ENCODE measurements at places on chromosomes 5 and 9.
A peak's percentile ranks its signal among the peaks of the same experiment; 100 is the strongest.

GRCh38 chr5:69032009-69032408 is 61.8 kb upstream of the SLC30A5 start:
- DNase-seq: no peak

- peak; percentile 50 for DNase-seq
Observed at GRCh38 chr9:13144166-13144775, 135.2 kb downstream of the MPDZ start.

DNA sequence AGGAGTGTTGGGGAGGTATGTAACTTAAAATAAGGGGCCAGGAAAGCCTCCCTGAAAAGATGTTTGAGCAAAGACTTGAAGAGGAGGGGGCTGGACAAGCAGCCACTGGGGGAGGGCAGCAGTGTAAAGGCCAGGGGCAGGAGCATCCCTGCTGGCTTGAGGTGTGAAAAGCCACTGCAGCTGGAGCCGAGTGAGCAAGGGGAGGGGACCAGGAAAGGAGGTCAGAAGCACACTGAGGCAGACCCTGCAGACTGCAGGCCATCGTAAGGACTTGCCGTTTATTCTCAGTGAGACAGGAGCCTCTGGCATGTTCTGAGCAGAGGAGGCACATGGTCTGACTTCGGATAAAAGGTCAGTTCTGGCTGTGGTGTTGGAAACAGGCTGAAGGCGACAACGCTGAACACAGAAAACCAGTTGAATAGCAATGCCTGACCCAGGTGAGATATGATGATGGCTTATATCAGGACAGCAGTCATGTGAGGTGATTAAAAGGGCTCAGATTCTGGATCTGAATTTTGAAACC is 10.2 kb upstream of the ERGIC1 start:
- DNase-seq: no peak

DNA sequence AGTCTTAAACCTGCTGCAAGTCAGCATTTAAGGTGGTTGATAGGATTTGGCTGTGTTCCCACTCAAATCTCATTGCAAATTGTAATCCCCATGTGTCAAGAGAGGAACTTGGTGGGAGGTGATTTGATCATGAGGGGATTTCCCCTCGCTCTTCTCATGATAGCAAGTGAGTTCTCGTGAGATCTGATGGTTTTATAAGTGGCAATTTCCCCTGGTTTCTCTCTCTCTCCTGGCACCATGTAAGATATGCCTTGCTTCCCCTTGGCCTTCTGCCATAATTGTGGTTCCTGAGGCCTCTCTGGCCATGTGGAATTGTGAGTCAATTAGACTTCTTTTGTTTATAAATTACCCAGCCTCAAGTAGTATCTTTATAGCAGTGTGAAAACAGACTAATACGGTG is 84.3 kb upstream of the SMC2 start:
- no peak for DNase-seq

- DNase-seq: no peak
Observed at GRCh38 chr5:176676361-176676824, 29.1 kb downstream of the TSPAN17 start.

DNA sequence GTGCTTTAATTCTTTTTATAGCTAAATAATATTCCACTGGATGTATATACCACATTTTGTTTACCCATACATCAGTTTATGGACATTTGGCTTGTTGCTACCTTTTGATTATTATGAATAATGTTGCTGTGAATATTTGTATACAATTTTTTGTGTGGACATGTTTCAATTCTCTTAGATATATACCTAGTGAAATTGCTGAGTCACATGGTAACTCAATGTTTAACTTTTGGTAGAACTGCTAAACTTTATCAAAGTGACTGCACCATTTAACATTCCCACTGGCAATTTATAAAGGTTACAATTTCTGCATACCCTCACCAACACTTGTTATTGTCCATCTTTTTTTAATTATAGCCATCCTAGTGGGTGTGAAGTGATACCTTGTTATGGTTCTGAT is 22.1 kb downstream of the IL31RA start:
- no peak for DNase-seq

DNA sequence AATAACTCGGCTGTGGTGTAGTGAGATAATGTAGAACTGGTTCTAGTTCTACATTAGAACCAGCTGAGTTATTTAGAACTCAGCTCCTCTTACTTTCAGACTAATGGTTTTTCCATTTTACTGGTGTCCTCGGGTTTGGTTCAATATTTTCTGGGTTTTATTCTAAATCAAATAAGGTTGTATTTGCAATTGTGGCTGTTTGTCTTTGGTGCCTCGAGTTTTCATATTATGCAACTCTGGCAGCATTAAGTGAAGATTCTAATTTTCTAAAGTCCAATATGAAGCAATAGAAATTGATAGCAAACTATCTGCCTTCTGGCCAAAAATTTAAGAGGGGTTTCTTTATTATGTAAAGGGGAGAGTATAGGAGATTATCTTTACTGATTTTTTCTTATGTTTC is 19.0 kb downstream of the C6 start:
- DNase-seq: no peak

DNA sequence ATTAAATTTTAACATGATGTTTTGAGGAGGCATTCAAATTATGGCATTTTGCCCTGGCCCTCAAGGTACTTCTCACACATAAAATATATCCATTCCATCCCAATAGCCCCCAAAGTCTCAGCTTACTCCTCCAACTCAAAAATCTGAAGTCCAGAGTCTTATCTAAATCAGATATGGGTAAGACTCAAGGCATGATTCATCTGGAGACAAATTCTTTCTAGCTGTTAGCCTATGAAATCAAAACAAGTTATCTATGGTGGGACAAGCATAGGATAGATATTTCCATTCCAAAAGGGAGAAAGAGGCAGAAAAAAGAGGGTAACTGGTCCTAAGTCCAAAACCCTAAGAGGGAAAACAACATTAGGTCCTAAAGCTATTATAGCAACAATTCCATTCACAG is 408.4 kb downstream of the ZNF608 start:
- no peak for DNase-seq

Measured in hindlimb muscle (tissue), 1 donor.